Astrocyte of the spinal cord (primary cell): ENCODE measurements at places on chromosomes 6 and 20.

DNA sequence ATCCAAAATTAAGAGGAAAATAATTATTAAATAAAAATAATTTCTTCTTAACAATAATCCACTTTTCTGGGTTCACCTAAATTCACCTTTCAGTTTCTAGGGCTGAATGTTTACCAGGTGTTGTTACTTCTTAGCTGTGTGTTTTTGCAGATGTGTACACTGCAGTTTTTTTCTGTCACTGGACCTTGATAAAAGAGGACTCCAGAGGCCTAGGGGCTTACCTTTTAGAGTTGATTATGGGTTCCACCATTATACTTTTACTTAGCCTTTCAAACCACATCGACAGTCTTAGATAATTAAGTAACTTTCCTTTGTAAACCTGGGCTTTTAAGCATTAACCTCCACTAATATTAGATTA lies 766.5 kb downstream of the BCKDHB start:
- DNase-seq = no peak

DNA sequence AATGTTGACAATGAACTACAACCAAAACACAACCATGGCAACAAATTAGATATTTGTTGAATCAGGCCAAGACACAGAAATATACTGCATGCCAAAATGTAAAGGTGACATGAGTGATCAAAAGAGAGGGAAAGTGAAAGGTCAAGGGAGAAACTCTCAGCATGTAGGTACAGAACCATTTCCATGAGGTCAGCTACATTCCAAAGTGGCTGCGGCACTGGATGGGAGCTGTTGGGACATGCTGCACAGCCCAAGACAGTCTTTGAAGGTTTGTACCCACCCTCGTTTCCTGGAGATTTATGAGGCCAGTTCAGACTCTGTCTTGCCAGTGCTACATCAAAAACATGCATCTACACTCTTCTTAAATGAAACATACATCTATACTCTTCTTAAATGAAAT lies 579.9 kb downstream of the BMP2 start:
- DNase-seq = no peak

- DNase-seq = no peak
These were observed 49.4 kb upstream of the TULP1 start for GRCh38 chr6:35562060-35562459.

DNA sequence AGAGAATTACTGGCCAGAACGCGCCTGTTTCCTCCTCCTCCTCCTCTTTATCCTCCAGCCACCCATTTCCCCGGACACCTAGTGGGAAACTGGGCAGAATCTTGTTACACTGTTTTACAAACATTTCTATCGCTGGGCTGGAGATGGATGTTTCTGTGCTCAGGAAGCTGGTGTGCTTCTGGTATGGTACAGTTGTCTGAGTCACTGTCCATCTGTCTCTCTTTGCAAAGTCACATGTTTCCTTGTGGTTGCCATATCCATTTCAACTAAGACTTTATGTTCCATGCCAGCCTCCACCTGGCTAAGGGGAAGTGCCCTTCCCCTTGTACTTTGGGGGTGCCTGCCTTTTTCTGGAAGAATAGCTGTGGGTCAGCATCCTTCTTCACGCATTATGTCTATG lies 52.9 kb upstream of the SLC22A16 start:
- peak; percentile 80 for DNase-seq

DNA sequence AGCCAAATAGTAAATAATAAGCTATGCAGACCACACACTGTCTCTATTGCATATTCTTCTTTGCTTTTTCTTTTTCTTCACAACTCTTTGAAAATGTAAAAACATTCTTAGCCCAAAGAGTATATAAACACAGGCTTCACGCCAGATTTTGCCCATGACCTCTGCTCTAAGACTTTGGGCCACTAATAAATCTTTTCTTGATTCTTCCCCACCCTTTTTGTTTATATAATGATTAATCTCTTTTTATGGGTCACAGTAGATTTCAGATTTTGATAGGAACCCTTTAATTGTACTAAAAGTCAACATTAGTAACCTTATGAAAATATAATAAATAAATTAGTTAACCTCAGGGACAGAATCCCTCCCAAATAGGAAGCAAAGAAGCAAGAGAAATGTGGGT lies 15.8 kb upstream of the ENPP5 start:
- no peak for DNase-seq
